ENCODE measurements at places on chromosomes 5 and 9.

GRCh38 chr9:137968235-137968634, 90.7 kb downstream of the CACNA1B start:
- DNase-seq = peak; percentile 62
- H3K4me3 ChIP-seq = no peak overlapping the region
- H3K36me3 ChIP-seq = no peaks in the 10 kb centered on the region
- H3K27ac ChIP-seq = no peak overlapping the region
- no peaks in the 10 kb centered on the region for H3K4me1 ChIP-seq

GRCh38 chr5:95839658-95840057, 17.1 kb upstream of the GLRX start:
- no peaks in the 10 kb centered on the region for H3K4me1 ChIP-seq
- H3K27me3 ChIP-seq = no peaks in the 10 kb centered on the region
- H3K36me3 ChIP-seq = no peaks in the 10 kb centered on the region
- DNase-seq = no peak

GRCh38 chr5:113614191-113614590, 100.7 kb downstream of the YTHDC2 start:
- no peak overlapping the region for H3K4me3 ChIP-seq
- H3K4me1 ChIP-seq = no peaks in the 10 kb centered on the region
- no peak overlapping the region for H3K27ac ChIP-seq

DNA sequence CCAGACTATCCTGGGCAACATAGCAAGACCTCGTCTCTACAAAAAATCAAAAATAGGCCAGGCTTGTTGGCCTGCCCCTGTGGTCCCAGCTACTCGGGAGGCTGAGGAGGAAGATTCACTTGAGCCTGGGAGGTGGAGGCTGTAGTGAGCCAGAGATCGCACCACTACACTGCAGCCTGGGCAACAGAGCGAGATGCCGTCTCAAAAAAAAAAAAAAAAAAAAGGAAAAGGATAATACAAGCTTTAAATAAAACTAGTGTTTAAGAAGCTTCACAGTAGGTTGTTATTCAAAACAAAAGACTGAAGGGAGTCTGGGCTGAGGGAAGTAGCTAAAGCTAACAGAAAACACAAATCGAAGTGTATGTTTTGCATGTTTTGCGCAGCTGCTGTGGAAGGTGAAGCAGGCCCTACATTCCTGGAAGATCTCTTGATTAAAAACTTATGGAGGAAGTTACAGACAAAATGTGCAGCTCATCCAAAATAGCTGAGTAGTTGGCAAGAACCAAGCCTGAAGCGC, 581 bp upstream of the C9orf40 start:
- no peaks in the 10 kb centered on the region for H3K36me3 ChIP-seq
- H3K4me1 ChIP-seq = no peaks in the 10 kb centered on the region
- H3K4me3 ChIP-seq = no peak overlapping the region
- no peak for DNase-seq
- no peaks in the 10 kb centered on the region for H3K27me3 ChIP-seq

- no peak overlapping the region for H3K27ac ChIP-seq
- H3K4me1 ChIP-seq = peaks cover 18% of the 10 kb centered on the region
- DNase-seq = no peak
Observed at GRCh38 chr9:99112750-99113413, 8.0 kb downstream of the TGFBR1 start.

- no peaks in the 10 kb centered on the region for H3K4me1 ChIP-seq
- DNase-seq = peak; percentile 64
- no peak overlapping the region for H3K27ac ChIP-seq
Observed at GRCh38 chr5:2007878-2008501, 125.3 kb upstream of the IRX4 start.

GRCh38 chr9:89314955-89315354, 3.3 kb upstream of the SECISBP2 start:
- H3K27ac ChIP-seq = no peak overlapping the region
- no peak overlapping the region for H3K4me3 ChIP-seq
- peaks cover 8% of the 10 kb centered on the region for H3K4me1 ChIP-seq
- DNase-seq = no peak
- no peaks in the 10 kb centered on the region for H3K27me3 ChIP-seq
- H3K36me3 ChIP-seq = no peaks in the 10 kb centered on the region

DNA sequence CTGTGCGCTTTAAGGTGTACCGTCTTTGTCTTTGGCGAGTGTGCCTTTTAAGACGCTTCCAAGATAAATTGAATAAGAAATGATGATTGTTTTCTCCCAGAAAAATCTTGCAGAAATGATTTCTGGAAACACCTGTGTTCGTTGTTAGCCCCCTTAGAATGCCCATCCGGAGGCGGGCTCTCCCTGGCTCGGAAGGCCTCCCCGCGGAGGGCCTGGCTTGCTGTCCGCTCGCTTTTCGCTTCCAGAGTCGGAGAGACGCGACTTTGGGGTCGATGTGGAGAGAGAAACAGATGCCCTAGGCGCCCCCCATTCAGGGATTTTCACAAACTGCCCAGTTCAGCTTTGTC, 23.9 kb downstream of the LECT2 start:
- H3K4me3 ChIP-seq = no peak overlapping the region
- H3K27me3 ChIP-seq = no peaks in the 10 kb centered on the region
- H3K36me3 ChIP-seq = no peaks in the 10 kb centered on the region
- no peak overlapping the region for H3K27ac ChIP-seq
- no peak for DNase-seq

DNA sequence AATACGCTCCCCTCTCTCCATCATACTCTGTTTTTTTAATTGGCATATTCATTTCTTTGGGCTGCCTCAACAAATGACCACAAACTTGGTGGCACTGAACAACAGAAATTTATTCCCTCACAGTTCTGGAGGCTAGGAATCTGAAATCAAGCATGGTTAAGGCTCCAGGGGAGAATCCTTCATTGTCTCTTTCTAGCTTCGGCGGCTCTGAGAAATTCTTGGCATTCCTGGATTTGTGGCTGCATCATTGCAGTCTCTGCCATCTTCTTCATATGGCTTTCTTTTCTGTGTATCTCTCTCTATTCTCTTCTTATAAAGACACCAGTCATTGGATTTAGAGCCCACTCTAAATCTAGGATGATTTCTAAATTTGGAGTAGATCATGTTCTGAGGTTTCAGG, 10.9 kb upstream of the SLC24A2 start:
- no peaks in the 10 kb centered on the region for H3K36me3 ChIP-seq
- H3K4me3 ChIP-seq = no peak overlapping the region
- H3K27ac ChIP-seq = no peak overlapping the region
- no peaks in the 10 kb centered on the region for H3K4me1 ChIP-seq

GRCh38 chr5:83720836-83721537, at the start of gene HAPLN1:
HAPLN1 (minus strand) TSS chr5:83720855; CDS start chr5:83673523, 47,332 bp downstream.
- H3K4me3 ChIP-seq = peak within 1 kb of the TSS; percentile 38
- H3K36me3 ChIP-seq = no peaks in the 10 kb centered on the region
- H3K4me1 ChIP-seq = no peaks in the 10 kb centered on the region

Measured in aorta (tissue), 5 donors.